ENCODE measurements at places on chromosomes 1 and 21.
A peak's percentile ranks its signal among the peaks of the same experiment; 100 is the strongest.

GRCh38 chr1:40789661-40790430, 6.3 kb downstream of the KCNQ4 start:
- no peak for DNase-seq

DNA sequence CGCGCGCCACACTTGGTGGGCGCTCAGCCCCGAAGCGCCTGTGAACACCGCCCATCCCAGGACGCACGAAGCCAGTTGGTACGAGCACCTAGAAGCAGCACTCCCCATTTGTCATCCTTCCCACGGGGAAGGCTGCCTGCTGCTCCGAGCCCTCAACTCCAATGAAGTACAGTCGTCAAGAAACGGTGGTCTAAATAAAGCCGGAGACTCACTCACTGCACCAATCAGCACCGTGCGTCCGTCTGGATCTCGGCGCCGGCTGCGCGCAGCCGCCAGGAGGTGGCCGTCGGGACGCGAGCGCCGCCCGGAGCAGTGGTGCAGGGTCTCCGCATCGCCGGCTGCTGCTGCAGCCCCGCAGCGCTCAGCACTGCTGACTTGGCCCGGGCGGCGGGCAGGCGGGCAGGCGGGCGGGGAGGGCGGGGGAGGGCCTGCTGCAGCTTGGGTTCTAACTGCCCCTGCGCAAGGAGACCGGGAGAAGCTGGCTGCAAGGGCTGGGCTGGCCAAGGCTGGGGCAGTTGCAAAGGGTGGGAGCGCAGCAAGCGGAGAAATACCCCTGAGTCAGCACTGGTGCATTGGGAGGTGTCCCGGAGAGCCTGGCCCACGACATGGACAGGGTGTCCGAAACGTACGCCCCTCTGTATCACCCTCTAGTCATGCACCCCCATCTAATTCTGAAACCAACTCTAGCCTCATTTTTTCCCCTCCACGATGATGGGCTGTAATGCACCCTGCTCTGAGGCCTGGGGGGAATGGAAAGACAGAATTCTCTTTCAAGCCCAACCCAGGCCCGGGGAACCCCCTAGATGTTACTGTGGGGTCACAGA, 35.8 kb upstream of the H6PD start:
- peak; percentile 46 for DNase-seq

GRCh38 chr1:71656902-71657301, 576.1 kb upstream of the ZRANB2 start:
- DNase-seq = peak; percentile 64

- no peak for DNase-seq
Measured at GRCh38 chr21:43782431-43783097, 6.5 kb upstream of the CSTB start.

GRCh38 chr21:41750051-41750450, 16.8 kb downstream of the RIPK4 start:
- peak; percentile 67 for DNase-seq

DNA sequence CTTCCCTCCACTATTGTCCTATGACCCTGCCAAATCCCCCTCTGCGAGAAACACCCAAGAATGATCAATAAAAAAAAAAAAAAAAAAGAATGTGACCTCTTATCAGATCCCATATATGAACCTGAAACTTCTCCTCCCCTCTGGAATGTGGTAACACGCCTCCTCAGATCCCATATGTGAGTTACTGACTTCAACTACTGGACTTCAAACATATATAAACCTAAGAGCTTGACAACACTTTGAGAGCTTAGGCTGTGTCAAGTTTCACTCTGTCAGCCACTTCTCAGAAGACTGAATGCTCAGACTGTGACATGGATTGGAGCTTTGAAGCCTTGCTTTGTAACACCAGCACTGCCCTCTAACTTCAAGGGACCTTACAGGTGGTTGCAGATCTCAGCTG, 148.4 kb downstream of the COP1 start:
- no peak for DNase-seq

DNA sequence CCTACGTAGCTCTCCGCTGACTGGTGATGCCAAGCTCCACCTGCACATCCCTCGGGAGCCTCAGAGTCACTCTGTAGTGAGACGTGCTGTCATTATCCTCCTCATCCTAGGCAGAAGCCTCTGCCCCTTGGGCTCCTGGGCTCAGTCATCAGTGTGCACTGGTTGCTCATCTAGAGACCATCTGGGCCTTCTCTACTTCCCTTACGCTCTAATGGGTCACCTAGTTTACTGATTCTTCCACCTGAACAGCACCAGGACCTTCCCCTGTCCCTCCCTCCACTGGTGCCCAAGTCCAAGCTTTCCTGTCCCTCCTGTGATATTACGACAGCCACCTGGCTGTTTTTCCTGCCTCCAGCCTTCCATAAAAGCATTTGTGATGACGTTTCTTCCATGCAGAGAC, 136.1 kb upstream of the ERRFI1 start:
- DNase-seq = no peak

GRCh38 chr1:8639148-8639547, 178.3 kb downstream of the RERE start:
- no peak for DNase-seq

- no peak for DNase-seq
Measured at GRCh38 chr1:116371752-116372151, 1.3 kb upstream of the ATP1A1 start.

DNA sequence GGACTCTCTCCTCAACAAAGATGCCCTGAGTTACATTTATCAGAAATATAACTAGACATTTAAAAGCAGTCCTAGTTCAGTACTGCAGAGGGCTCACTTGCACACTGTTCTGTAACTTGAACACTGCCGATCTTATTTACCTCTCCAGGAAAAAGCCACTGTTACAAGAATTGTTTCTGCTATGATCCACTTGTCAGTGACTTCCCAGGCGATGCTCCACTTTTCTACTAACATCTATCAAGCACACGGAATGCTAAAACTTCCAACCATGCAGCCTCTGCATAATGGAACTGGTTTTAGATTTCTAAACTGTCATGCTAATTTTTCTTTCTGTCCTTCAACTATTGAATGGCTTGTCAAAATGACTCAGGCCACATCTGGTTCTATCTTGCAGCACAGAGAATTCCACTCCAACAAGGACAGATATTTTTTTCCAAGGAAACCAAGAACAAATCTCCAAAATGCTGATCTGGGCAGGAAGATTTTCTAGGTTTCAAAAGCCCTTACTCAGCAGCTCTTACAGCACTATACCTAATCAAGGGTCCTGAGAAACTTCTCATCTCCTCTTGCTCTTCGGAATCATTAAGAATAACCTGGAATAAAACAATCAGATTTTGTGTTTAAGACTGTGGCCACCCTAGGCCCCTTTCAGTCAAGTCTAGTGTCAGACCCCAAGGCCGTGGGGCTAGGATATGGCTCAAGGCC, 9.9 kb downstream of the SEC16B start:
- DNase-seq = peak; percentile 39

GRCh38 chr1:71788113-71788512, 494.2 kb downstream of the NEGR1 start:
- peak; percentile 1 for DNase-seq

DNA sequence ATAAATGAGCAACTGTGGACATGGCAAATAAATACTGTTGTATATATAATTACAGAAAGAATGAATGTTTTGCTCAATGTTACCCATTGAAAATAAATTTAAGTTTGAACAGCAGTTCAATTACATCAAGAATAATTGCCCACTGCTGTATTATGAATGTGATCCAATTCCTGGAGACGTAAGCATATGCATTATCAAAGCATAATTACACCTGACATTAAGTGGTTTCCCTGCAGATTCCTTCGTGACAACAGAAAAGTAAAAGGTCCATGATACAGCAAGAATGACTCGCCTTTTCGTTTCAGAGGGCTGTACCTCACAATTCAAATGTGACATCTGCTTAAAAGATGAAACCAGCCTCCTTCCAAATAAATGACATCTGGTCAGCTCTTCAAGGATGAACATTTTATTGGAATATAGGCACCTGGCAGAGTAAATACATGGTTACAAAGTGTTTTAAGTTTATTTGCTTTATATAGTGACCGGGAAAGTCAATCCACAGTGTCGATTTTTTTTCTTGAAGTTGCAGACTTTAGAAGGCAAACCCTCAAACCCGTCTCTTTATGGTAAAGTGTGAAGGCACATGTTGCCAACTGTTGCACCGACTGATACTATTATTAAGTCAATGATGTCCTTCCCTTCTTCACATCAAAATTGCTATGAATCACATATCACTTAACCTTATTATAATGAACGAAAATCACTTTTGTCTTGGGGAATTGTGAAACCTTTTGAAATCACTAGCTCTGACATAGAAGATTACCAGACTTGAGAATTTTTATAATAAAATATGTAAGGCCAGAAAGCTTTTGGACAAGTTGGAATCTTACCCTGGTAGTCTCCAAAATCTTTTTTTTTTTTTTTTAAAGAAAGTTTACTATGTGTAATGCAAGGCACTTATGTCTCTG, 36.2 kb upstream of the EDEM3 start:
- DNase-seq = no peak

GRCh38 chr1:168303716-168304540, 23.3 kb downstream of the TBX19 start:
- DNase-seq = no peak

DNA sequence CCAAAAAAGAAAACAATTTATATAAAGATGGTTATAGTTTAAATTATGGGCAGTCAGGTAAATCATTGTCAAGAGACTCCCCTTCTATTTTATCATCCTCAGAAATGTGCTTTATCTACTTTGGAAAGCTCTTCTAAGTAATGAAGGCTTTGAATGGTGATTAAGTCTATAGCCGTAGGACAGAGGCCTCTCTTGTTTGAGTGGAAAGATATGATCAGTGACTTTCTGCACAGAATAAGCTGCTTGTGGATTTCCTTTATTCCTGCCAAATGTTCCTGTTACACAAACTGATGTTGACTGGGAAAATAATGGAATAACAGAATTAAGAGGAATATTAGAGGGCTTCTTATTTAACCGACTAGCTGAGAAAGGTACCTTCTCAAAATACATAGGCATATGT, 174.6 kb upstream of the IVNS1ABP start:
- DNase-seq = no peak

DNA sequence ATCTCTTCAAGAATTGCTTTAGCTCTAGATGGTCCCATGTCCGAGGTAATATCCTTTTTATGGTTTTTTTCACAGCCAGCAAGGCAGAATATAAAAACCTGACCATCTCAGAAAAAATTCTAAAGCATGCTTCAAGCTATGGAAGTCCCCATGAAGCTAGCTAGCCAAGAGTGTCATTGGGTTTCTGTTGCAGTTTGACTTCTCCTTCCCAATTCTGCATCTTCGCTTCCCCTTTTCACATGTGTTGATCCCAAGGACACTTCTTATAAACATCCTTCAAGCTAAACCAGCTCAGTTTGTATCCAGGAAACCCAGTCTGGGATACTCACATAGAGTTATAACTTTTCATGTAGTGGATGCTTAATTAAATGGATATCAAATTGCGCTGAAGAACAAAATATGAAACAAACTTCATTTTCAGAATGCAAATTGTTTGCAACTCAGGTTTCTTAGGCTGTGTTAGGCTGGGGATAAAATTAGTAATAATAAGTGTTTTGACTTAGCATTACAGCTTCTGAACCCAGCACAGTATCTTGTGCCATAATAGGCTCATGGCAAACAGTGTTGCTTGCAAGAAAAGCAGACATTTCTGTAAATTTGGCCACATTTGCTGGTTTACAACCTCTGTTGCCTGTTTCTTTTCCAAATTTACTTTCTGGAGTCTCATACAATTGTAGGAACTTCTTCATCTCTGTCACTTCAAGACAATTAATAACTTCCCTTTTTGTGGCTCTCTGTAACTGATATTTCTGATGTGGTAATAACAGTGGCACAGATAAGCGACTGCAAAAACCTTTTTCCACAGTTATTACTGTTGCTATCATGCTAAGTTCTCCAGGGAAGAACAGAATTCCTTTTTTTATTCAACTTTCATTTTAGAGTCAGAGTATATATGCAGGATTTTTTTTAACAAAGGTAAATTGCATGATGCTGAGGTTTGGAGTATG, 53.2 kb downstream of the NCAM2 start:
- no peak for DNase-seq

GRCh38 chr1:57672346-57673140, 248.7 kb upstream of the DAB1 start:
- peak; percentile 10 for DNase-seq

DNA sequence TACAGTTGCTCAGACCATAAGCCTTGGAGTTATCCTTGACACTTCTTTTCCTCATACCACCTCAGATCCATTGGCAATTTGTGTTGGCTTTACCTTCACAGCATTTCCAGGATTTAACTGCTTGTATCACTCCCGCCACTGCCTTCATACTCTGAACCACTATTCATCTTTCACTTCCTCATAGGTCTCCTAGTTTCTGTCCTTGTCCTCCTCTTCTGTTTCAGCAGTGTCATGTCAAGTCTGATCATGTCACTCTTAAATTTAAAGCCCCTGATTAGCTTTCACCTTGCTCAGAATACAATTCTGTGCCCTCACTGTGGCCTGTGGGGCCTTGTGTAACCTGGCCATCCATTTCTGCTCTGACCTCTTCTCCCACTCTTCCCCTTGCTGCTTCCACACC, 34.7 kb upstream of the C1orf115 start:
- no peak for DNase-seq

- no peak for DNase-seq
Measured at GRCh38 chr1:1779691-1780597, 1.7 kb upstream of the NADK start.

DNA sequence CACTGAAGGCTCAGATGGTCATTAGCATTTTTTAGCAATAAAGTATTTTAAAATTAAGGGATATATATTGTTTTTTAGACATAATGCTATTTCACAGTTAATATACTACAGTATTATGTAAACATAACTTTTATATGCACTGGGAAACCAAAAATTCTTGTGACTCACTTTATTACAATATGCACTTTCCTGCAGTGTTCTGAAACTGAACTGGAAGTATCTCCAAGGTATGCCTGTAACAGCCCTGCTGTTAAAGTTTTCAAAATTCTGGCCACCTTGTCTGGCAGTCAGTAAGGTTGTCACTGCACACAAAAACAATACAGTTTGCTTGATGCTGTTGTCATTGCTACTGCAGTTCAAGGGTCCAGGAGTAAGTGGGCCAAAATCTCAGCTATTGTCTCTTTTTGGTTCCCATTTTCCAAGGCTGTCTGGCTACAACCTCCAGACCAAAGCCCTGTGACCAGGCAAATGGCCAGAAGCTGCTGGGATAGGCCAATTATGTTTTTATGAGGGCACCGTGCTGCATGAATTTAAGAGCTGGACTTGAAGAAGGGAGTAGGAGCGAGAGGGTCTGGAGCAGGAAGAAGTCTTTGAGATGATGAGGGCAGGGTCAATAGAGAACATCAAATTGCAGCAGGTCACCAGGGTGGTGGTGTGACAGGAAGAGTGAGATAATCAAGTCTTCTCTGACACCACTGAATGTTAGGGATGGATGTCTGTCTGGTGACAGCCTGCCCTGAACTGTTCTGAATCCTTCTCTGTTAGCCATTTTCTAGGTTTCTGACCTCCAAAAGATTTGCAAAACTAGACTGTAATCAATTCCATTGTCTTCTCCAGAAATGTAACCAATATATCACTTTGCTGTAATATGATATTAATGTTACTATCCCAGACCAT, 82.3 kb upstream of the CACHD1 start:
- no peak for DNase-seq

- DNase-seq = peak; percentile 67
Measured at GRCh38 chr1:207404849-207405525, 49.1 kb upstream of the CR2 start.

Measured in fibroblast of skin of right biceps (primary cell).